ENCODE measurements at places on chromosomes 3 and 15. TPM values are rescaled to one million over a fixed set of nuclear protein-coding genes. Genes with fewer than 3 reads are reported as not detected.

LXN gene
- total RNA-seq: 48.2 TPM

SRGAP3 gene
- total RNA-seq: 4.0 TPM

RNF7 gene
- total RNA-seq: 73.1 TPM

SLC51A gene
- 0.65 TPM for total RNA-seq

UMPS gene
- total RNA-seq: 37.2 TPM

CHDH gene
- 2.5 TPM for total RNA-seq

DENND4A gene
- total RNA-seq: 64.6 TPM

OCA2 gene
- not detected for total RNA-seq

SOX2 gene
- total RNA-seq: not detected

STARD5 gene
- 8.0 TPM for total RNA-seq

P3H2 gene
- 3.4 TPM for total RNA-seq
